T-helper 17 cell (primary cell): ENCODE measurements at places on chromosomes 7 and 10.

DNA sequence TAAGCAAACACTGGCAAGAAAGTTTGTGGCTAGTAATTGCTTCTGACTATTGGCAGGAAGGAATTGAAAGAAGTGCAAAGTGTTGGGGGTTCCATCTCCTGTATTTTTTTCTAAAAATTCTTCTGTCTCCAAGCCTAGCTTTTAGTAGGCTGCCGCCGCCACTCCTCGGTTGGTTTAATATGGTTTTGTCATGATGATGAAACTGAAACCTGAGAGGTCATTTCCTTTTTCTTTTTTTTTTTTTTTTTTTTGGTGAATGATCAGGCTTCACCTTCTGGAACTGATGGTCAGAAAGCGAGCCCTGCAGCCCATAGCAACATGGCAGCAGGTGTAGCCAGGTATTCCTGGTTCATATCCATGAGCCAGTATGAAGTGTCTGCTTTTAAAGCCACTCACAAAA is 75.3 kb upstream of the AGBL3 start:
- DNase-seq: no peak

DNA sequence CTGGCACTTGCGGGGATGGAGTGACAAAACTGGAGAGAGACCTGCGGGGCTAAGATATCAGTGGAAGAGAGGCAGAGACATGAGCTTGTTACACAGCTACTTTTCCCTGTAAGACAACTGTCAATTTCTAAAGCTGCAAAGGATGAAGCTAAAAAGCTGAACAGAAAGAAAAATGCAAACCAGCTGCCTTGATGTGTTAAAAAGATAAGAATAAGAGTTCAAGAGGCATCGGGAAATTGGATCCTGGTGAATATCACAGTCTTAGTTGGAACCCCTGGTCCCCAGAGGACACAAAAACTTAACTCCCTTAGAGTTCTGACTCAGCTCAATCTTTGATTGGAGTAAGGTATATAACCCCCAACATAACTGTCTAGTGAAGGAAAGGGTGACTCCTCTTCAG is 38.8 kb downstream of the VPS41 start:
- no peak for DNase-seq

DNA sequence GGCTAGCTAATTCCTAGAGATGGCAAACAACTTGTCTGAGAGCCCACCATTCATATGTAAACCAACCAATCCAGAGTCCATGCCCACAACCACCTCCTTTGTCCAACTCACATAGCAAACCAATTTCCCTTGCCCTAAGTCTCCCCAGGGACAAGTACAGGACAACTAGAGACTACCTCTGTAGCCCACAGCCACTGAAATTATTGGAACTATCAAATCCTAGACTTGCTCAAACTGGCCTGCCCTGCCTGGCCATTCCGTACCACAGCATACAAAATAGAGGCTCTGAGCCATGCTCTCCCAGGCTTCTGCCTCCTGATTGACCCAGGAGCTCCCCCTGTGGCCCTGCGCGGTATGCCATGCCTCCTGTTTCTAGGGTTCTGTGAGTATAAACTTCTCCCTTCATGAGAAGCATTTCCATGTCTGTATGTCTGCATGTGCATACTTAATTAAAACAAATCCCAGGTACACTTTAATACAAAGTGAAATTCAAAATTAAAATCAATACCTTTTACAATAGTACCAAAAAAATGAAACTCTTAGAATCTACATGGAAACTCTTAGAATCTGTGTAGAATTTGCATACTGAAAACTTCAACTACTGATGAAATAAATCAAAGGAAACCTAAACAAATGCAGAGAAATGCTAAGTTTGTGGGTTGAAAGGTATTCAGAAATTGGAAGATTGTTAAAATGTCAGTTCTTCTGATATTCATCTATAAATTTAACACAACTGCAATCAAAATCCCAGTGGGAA is 4.0 kb upstream of the HECW1 start:
- no peak for DNase-seq

DNA sequence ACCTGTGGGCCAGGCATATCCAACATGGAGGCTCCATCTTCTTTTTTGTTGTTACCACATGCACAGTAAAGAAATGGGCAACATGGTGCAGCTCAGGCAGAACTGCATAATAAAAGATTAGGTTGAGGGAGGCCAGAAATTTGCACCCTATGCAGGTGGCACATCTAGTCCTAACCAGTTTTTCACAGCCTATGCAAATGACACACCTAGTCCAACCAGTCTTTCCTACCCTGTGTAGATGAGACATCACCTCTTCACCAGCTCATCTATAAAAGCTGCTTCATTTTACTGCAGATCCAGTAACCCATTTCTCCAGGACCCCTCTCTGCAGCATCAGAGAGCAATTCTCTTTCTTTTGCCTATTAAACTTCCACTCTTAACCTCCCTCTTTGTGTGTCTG is 411.0 kb upstream of the PCDH15 start:
- no peak for DNase-seq

GRCh38 chr10:47371629-47372485 is 12.2 kb downstream of the ZNF488 start:
- no peak for DNase-seq

DNA sequence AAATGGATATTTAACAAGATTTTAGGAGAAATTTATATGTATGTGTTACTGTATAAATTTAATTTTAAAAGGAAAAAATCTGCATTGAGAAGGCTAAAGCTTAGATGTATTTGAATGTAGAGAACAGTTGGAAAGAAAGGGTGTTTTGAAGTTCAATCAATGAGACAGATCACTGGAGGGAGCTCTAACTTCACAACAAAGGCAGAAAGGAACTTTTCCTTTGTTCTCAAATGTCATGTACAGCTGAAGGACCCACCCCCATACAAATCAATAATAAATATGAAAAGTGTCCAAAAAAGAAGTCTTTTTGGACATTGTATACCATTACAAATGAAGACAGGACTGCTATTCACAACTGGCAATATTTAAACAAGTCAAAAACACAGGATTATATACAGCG is 403.4 kb downstream of the DNAJB9 start:
- no peak for DNase-seq

DNA sequence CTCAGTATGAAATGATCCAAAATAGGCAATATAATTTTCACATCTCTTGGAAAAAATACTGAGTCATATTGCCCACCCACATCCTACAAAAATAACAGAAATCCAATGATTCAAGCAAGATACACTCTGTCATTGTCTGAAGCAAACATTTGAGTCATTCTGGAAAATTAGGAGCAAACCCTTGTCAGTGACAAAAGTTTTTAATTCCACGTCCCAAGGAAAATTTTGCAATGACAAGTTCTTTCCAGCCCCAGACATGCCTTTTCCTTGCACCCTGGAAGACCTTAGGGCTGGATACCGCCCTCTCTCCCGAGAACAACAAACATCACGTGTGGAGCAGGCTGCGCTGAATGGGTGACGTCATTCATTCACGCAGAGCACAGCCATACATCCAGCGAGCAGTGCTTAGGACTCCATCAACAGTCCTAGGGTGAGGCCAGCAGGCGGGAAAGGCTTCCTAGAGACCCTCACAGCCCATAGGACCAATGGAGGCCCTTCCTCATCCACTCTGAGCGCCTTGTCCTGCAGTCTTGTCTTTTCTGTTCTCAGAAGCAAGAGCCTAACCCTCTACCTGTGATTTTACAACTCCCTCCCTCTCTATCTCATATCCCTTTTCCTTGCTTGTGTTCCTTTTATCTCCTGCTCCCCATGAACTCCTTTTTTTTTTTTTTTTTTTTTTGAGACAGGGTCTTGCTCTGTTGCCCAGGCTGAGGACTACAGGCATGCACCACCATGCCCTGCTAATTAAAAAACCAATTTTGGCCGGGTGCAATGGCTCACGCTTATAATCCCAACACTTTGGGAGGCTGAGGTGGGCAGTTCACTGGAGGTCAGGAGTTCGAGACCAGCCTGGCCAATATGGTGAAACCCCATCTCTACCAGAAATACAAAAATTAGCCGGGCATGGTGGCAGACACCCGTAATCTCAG is 23.5 kb upstream of the KDM7A start:
- no peak for DNase-seq

DNA sequence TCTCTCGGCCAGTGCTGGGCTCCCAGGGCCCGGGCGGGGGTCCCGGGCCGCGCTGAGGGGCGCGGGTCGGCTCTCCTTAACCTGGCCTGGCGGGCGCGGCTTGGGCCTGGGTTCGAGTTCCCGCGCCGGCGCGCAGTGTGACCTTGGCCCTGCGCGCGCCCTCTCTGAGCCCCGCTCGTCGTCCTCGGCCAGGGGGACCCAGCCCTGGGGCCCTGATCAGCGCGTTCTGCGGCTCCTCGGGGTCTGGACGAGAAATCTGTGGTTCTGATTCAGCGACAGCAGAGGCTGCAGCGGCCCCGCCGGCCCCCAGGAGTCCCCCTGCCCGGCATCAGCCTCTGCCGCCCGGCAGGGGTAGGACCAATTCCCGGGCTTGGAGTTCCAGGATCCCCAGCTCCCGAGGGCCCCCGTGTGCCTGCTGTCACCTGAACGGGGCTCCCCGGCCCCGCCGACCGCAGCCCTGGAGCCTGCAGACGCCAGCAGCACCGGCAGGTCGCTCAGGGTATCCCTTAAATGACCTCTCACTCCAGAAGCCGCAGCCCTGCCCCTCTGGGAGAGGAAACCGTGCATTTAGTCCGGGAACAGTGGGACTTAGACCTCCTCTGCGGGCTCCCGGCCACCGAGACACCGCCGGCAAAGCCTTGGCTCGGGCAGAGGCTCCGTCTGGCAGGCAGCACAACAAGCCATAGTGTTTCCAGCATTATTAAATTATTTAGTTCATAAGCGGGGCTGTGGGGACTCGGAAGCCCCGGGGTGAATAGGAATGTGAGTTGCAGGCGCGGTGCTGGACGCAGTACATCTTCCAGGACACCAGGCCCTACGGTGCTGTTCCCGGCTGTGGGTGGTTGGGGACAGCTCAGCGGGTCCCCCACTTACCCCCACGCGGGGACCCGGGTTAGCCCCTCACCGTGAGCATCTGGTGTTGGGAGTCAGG is 572 bp downstream of the CHST12 start:
- peak; percentile 13 for DNase-seq

- no peak for DNase-seq
Measured at GRCh38 chr10:20625868-20626267, 271.2 kb downstream of the NEBL start.

DNA sequence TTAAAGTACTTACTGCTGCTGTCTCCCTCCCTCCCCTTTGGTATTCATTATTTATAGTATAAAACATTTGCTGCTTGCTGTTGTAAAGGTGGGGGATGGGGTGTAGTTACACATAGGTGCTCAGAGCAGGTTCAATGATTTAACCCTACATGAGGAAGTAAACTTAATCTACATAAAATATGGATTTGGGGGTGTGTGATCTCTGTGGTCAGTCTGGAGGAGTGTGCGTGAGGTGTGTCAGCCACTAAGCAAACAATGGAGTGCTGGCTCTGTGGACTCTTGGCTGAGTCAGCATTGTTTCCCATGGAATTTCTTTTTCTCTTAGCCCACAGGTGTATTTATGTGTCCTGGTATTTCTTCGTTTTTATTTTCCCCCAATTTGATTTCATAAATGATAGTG is 133.9 kb downstream of the AUTS2 start:
- DNase-seq: no peak

DNA sequence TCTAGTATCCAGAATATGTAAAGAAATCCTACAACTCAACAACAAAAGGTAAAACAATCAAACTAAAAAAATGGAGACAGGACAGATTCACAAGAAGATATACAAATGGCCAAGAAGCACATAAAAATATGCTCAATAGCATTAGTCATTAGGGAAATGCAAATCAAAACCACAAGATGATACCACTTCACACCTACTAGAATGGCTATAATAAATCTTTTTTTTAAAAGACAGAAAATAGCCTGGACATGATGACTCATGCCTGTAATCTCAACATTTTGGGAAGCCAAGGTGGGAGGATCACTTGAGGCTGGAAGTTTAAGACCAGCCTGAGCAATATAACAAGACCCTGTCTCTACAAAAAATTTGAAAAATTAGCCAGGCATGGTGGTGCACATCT is 27.9 kb upstream of the CHCHD3 start:
- DNase-seq: no peak

- no peak for DNase-seq
Measured at GRCh38 chr10:5434017-5434753, 21.8 kb downstream of the NET1 start.

DNA sequence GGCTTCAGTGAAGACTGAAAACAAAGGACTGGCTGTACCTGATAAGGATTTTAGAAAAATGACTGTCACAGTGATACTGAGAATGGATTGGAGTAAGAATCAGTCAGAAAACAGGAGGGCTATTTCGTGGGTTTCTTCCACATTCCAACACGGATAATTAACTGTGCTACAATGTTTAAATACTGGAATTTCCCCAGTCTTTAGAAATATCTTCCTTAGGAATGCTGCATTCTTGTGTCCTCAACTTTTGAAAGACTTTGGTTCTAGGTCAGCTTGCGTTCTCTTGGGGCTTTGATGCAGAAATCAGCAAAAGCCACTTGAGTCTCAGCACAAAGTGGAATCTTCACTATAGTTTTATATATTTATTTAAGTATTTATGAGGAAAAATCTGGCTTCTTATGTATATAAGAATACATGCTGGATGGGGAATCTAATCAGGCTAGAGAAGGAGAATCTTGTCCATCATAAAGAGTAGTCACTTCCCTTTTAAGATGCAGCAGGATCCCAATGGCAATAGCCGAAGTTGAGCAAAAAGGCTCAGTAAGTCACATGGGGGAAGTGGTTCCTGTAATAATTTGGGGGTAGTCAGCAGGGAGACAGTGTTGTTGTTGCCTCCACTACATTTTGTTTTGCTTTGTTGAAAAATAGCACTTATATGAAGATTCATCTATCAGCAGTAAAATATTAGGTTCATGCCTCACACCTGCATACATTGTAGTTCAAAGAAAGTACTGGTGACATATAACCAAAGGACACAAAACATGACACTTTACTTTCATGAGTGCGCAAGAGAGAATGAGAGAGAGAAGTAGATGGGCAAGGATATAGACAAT is 86.0 kb downstream of the CH25H start:
- DNase-seq: no peak

GRCh38 chr10:5685764-5686240 is 1.2 kb downstream of the TASOR2 start:
- DNase-seq: no peak

DNA sequence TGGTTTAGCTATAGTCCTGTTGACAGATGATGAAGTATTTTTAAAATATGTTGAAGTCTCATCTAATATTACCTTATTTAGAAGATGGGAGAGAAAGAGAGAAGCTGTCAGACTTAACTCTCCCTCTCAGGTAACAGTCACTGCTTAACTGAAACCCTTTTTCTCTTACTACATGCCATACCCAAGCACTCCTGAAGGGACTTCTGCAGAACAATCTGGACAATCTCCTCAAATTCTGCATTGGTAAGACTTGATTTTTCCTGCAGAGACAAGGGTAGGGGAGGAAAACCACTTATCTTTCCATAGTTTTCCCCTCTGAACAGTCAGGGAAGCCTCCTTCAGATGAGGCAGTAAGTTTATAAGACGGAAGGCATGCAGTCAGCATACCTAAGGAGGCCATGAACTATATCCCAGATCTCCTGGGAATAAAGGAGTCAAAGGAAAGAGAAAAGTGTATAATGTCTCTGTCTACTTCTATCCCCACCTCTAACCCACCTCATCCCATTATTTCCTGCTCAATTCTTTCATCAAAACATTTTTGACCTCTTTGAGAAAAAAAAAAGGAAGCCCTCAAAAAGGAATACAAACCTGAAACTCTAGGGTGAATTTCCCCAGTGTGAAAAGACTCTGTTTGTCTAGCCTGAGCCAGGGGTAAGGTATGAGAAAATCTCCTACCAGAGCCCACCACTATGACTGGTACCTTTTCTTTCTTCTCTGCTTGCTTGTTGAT is 9.4 kb downstream of the ZCWPW1 start:
- no peak for DNase-seq

- no peak for DNase-seq
Measured at GRCh38 chr10:59934701-59935100, 28.3 kb upstream of the CCDC6 start.

GRCh38 chr10:109428775-109429491 is 494.4 kb downstream of the XPNPEP1 start:
- DNase-seq: no peak
